ENCODE measurements at places on chromosomes 7 and 10.

DNA sequence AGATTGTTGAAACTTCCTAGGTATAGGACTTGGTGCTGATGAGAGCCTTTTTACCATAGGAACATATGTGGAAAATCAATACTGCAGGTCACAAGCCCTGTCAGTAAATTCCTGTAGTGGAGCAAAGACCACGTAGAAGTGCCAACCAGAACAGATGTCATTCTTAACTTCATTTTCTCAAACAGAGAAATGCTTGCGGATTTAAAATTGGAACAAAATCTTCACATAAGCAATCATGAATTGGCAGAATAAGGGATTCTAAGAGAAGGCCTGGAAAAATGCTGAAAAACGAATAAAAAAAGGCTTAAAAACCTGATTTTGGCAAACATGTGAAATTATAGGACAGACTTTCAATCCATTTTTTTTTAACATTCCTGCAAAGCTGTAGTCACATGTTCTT lies 80.8 kb upstream of the SMIM30 start:
- DNase-seq = no peak

- DNase-seq = no peak
Measured at GRCh38 chr7:1812509-1813393, 142.7 kb downstream of the ELFN1 start.

- no peak for DNase-seq
Measured at GRCh38 chr10:6788731-6789130, 208.7 kb upstream of the PRKCQ start.

- no peak for DNase-seq
Measured at GRCh38 chr7:91569728-91570457, 305.7 kb downstream of the FZD1 start.

DNA sequence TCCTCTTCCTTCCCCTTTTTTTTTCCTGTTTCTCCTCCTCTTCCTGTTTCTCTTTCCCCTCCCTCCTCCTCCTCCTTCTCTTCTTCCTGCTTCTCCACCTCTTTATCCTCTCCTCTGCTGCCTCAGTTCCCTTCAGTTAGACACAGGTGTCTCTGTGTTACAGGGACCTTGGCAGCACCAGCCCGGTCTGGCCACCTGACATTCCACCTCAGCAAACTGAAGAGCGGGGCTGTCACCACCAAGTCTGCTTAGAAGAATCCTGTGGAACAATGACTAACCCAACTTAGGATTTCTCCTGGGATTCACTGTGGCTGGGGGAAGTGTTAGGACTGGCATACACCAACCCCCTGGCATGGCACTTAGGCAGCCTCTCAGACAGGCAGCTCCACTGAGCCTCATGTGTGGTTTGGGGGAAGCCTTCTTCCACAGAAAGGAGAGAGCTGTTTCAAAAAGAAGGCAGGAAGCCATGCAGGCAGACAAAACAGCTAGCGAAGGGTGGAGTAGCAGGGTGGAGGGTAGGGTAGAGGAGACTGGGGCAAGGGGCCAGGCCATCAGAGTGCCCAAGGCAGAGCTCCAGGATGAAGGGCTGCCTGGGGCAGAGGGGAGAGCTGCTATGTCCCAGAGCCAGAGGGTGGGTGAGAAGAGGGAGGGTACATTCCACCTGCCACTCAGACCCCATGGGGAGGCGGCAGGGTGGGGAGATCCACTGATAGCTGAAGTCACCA lies 13.2 kb upstream of the GDF10 start:
- no peak for DNase-seq

DNA sequence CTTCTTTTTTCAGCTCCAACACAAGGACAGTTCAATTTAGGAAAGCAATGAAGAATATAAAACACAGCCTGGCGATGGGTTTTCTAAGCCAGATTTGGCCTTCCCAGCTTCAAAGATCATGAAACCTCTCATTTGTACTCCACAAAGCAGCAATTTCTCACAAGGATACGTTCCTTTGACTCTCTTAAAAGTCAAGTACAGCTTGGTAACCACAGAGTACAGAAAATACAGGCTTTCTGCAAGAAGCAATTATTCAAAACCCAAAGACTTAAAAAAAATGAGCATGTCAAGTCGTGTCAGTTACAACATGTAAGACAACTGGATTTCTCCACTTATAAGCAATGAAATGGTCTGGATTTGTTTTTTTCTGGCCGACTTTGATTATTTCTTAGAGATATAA lies 321.4 kb downstream of the FGFR2 start:
- no peak for DNase-seq

DNA sequence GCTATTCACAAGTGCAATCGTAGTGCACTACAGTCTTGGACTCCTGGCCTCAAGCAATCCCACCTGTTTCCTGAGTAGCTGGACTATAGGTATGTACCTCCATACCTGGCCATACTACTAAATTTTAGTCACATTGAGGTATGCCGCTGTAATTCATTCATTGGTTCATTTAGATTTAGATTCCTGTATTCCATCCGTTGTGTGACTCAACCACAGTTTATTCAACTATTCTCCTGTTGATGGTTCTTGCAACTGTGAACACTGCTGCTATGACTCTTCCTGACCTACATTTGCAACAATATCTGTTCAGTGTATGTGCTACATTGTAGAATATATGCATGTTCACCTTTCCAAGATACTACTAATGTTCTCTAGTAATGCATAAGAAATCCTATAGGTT lies 8.0 kb upstream of the ZCCHC24 start:
- no peak for DNase-seq

GRCh38 chr7:130131964-130132875 lies 61.9 kb downstream of the KLHDC10 start:
- no peak for DNase-seq

DNA sequence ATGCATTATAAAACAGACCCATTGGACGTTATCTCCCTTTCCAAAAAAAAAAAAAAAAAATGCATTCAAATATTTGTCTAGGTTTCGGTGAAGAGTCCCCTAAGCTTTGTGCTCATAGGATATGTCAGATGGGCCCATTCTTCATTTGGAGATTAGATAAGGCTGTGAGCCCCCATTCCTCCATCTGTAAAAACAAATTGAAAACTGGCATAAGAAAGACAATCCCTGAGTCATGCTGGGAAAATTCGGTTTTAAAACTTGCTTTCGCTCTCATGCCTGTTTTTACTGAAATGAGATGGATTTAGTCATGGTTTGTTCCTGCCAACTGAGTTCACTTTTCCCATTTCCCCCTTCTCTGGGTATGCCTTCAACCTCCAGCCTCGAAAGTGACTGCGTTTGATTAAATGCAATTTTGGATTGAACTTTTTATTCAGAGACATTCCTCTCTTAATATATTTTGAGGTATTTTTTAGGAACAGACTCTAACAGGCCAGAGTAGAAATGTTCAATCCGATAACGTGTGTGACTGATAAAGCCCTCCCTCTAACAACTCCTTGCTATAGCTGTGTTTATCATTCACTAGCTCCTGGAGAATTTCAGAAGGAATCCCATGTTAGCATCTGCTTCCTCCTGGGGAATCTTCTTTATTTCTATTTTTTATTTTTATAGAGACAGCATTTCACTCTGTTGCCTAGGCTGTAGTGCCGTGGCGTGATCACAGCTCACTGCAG lies 190.9 kb upstream of the LYZL2 start:
- no peak for DNase-seq

DNA sequence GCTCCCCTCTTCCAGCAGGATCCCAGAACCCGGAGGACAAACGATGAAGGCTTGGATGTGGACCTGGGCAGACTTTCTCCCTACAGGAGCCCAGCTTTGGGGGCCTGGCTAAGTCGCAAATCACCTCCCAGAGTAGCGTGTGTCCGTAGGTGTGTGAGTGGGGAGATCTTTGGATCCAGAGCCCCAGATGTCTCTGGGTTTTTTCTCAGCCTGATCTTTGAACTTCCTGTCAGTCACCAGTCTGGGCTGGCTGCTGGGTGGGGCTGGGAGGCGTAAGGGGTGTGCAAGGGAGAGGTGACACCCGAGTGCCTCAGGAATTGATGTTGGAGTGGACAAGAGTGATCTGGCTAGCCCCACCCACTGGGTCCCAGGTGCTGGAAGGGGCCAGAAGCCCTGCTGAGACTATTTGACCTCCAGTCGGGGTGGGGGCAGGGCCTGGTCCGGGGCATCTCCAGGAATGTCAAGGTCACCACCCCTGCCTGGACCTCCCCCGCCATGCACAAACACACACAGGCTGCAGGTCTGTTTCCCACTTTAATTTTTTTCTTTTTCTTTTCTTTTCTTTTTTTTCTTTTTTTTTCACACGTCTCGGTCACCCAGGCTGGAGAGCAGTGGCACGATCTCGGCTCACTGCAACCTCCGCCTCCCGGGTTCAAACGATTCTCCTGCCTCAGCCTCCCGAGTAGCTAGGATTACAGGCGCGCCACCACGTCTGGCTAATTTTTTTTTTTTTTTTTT lies at the start of gene MOGAT3:
TSS of gene MOGAT3 (minus strand) at position 175 of the 738 bp plus-strand sequence. CDS start 182 bp downstream, outside the sequence.
- DNase-seq = no peak

DNA sequence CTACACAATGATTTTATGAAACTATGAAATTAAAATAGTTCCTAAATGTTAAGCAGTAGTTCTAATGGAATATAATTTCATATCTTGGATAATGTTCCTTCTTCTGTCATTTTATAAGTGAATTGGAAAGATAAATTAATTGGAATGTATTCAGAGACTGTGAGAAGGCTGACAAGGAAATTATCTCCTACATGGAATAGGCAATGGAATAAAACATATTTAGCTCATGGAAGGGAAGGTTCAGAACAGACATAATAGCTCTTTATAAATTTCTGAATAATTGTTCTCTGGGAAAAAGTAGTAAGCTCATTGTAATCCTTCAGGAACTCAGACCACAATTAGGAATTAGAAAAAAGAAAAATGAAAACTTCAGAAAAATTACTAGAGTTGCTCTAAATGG lies 1172.3 kb upstream of the SORCS1 start:
- no peak for DNase-seq

- no peak for DNase-seq
Measured at GRCh38 chr10:17747883-17748550, 4.0 kb upstream of the TMEM236 start.

DNA sequence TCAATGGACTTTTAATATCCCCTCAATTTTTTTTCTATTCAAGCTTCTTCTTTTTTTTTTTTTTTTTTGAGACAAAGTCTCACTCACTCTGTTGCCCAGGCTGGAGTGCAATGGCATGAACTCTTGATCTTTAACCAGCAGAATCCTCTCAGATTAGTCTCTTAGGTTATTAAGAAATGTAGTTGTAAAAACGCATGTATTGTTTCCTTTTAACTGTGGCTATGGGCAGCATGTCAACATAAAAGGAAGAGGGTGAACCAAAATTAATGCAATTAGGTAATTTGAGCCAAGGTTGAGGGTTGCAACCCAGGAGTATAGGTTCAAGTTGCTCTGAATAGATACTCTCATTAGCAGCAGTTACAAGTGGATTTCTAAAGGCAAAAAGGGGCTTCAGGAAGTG lies 4.3 kb upstream of the GSTO1 start:
- DNase-seq = no peak

- DNase-seq = no peak
Measured at GRCh38 chr7:41104631-41105030, 598.3 kb downstream of the INHBA start.

DNA sequence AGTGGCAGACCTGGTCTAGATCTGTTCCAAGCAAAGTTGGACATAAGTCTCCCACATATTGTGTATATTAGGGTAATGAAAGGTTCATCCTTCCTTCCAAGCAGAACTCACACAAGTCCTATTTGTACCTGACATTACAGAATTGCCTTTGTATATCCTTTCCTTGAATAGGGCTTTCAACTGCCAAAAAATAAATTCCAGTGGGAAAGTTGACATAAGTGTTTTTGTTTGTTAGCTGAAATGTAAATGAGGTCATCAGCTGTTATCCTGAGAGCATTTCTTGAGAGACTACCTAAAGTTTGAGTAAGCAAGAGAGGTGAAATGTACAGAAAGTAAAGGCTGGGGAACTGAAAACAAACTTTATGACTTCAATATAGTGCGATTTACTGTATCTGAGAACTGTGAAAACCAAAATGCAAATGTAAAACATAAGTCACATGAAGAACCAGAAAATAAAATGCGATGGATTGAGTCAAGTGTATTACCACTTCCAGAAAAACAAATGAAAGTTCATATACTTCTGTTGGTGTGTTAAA lies 527.3 kb upstream of the SEMA3D start:
- DNase-seq = no peak

GRCh38 chr7:44615149-44615611 lies 8.8 kb downstream of the OGDH start:
- DNase-seq = no peak

DNA sequence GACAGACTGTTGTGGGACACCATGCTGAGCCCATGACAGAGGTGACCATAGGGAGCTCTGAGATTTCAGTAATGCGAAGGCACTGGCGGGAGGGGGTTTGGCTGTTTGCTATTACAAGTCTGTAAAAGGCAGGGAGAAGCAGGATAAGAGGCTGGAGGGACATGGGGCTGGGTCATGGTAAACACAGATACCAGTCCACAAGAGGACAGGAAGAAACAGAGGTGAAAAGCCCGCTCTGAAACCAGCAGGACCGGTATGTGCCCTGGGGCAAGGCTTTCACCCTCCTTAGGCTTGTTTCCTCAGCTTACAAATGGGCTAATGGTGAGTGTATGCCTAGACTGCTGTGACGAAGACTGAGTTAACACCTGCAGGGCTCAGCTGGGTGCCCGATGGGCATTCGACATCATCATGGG lies 34.1 kb downstream of the ANXA11 start:
- no peak for DNase-seq

DNA sequence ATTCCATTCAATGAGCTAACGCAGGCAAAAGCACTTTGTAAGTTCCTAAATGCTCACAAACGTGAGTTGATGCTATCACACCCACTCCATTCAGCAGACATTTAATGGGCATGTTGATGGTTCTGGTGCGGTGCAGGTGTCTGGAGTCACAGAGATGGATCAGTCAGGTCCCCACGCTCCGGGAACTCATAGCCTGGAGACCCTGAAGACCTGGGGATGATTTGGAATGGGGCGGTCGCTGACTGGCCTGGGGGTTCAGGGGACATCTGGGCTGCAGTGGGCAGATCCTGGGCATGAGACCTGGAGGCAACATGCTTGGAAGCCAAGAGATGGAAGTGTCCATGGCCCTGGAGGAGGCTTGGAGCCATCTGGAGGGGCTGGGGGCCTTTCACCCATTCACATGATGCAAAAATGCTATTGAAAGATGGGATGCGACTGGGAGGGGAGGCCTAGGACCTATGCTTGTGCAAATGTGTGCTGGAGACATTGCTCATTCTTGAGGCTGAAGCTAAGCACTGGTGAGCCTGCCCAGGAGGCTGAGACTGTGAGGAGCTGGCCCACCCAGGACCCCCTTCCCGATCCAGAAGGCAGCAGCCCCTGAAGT lies 522.6 kb downstream of the GLRX3 start:
- DNase-seq = no peak

DNA sequence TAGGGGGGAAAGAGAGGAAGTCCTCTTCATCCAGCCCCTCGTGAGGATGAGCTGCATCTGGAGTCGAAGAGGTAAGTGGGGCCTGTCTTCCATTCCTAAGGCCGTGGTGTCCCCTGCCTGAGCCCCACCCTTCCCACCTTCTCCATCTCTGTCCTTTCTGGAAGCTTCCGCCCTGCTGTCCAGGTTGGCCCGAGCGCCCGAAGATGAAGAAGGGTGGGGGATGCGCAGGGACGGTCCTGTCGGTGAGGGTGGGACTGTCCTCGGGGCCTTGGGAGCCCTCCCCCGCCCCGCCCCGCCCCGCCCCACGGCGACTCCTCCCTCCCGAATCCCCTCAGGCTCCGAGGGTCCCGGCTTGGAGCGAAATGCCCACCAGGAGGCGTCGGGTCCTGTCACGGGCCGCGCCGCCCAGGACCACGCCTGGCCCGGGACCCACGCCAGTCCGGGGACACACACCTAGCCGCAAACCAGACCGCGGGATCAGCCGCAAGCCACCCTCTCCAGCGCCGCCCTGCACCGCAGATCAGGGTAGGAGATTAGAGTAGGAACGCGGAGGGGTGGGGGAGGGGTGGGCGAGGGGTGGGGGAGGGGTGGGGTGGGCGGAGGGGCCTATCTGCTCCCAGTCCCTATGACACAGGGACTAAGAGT lies 15.3 kb downstream of the GPRIN2 start:
- DNase-seq = no peak

GRCh38 chr7:22879280-22879679 lies 56.6 kb upstream of the TOMM7 start:
- DNase-seq = no peak
